ENCODE measurements at places on chromosomes 5 and 9.
A peak's percentile ranks its signal among the peaks of the same experiment; 100 is the strongest.

GRCh38 chr5:142152384-142152732 is 43.8 kb downstream of the NDFIP1 start:
- DNase-seq, result peak; percentile 20

GRCh38 chr9:107874591-107875369 is 385.2 kb upstream of the KLF4 start:
- DNase-seq, result no peak

- DNase-seq, result no peak
These were observed 20.3 kb upstream of the NINJ1 start for GRCh38 chr9:93154293-93154903.

- DNase-seq, result peak; percentile 65
These were observed 278.4 kb downstream of the NSG2 start for GRCh38 chr5:174323878-174324281.

GRCh38 chr9:134168757-134169550 is 4.6 kb upstream of the RNU6ATAC start:
- DNase-seq, result no peak

DNA sequence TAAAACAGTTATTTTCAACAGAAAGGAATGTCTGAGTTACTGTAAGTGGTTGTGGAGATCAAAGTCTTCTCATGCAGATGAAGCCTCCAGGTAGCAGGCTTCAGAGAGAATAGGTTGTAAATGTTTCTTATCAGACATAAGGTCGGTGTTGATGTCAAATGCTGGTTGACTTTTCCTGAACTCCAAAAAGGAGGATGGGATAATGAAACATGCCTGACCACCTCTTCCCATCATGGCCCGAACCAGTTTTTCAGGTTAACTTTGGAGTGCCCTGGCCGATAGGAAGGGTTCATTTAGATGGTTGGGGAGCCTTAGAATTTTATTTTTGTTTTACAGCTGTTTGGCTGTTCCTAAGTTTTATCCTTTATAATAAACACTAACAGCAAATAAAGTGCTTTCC is 478.4 kb downstream of the ACTL7B start:
- DNase-seq, result no peak

GRCh38 chr5:78649861-78650496 is 1.4 kb upstream of the LHFPL2 start:
- DNase-seq, result peak; percentile 35

GRCh38 chr5:95216136-95216955 is 68.5 kb downstream of the MCTP1 start:
- no peak for DNase-seq

- DNase-seq, result no peak
These were observed 2.9 kb downstream of the IPPK start for GRCh38 chr9:92666912-92667532.

DNA sequence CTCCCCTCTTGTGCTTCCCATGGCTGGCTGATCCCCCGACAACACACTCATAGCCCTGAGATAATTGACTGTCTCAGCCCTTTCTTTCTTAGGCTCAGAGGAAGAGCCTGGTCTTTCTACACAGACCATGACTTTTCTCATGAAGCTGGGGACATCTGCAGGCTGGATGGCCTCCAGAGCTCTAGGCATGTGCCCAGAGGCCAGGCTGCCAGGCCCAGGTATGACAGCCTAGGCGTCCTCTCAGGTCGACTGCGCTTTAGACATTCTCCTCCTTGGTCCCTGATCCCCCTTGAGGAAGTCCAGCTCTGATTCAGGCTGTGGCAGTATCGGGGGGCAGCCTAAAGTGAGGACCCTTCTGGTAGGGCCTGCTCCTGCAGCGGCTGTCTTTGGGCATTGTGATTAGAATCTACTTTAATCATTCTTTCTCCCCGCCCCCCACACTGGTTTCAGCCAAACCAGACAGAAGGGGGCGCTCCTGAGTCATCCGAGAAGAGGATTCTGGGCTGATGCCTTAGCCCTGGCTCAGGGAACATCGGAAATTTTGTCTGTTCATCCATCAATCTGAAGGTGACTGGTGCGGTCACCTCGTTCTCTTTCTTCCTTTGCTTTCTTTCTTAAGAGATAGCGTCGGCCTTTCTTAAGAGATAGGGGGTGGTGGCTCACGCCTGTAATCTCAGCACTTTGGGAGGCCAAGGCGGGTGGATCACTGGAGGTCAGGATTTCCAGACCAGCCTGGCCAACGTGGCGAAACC is 66.5 kb upstream of the HSPA9 start:
- DNase-seq, result peak; percentile 56

GRCh38 chr5:142981886-142982820 is 212.0 kb downstream of the ARHGAP26 start:
- peak; percentile 86 for DNase-seq

GRCh38 chr5:13503017-13503416 is 441.5 kb downstream of the DNAH5 start:
- peak; percentile 43 for DNase-seq

All from RPMI7951 (cell line).